Stimulated activated effector memory CD8-positive, alpha-beta T cell treated with anti-CD3 and anti-CD28 coated beads, Interleukin-12 subunit alpha, Interleukin-12 subunit beta, amount 100 ng/mL, for 72 hours (primary cell): ENCODE measurements at places on chromosomes 5 and 9.

- DNase-seq = no peak
These were observed 206.6 kb downstream of the PALM2AKAP2 start for GRCh38 chr9:109986521-109986991.

DNA sequence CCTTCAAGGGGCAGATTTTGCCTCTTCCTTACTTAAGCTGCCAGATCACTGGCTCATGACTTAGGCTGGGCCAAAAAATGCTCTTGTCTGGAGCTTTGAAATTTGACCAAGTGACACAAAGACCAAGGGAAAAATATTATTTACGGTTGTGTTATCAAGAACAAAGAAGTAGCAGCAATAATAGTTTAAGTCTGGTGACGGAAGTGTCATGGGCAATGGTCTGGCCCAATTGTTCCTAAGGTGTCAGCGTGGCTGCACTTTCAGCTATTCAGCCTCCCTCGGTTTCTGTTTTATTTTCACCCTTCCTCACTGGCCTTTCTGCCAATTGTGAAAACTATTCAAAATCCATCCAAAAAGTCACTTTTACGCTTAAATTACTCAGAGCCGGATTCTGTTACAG lies 185.3 kb downstream of the CDH18 start:
- DNase-seq = no peak

GRCh38 chr5:36108758-36109460 lies 42.2 kb upstream of the UGT3A2 start:
- no peak for DNase-seq

- no peak for DNase-seq
These were observed 88.8 kb downstream of the TLE4 start for GRCh38 chr9:79660615-79661014.

GRCh38 chr9:696332-697323 lies 144.9 kb upstream of the DMRT1 start:
- no peak for DNase-seq

GRCh38 chr5:55162666-55163065 lies 2.7 kb downstream of the GPX8 start:
- no peak for DNase-seq

DNA sequence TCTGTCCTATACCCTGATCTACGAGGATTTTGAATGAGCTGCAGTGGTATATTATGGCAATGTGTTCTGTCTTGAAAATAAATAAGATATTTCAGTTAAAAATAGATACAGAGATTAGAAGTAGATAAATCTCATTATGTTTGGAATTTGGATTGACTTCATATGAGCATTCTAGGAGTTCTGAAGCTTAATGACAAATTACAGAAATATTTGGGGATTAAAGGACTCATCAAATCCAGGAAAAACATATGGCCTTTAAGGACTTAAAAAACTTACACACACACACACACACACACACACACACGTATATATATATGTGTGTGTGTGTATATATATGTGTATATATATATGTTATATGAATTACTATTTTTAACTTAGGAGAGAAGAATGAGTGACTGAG lies 446.9 kb upstream of the CD180 start:
- no peak for DNase-seq

DNA sequence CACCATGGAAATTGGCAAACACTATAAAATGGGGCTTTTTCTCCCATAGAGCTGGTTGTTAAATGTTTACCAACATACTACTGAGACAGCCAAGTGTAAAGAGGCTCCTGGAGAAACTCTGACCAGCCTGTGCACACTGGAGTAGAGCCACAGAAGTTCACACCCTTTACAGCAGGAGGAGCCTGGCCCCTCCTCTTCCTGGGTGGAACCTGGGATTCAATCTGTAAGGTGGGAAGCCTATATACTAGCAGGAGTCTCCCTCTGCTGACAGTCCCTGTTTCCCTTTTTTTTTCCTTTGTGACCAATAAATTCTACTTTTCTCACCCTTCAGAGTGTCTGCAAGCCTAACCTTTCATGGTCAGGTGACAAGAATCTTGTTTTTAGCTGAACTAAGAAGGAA lies 10.4 kb upstream of the SLC30A5 start:
- no peak for DNase-seq

- no peak for DNase-seq
These were observed 59.6 kb downstream of the RPS23 start for GRCh38 chr5:82218374-82219156.

GRCh38 chr5:142537938-142538337 lies 148.0 kb downstream of the FGF1 start:
- DNase-seq = no peak

DNA sequence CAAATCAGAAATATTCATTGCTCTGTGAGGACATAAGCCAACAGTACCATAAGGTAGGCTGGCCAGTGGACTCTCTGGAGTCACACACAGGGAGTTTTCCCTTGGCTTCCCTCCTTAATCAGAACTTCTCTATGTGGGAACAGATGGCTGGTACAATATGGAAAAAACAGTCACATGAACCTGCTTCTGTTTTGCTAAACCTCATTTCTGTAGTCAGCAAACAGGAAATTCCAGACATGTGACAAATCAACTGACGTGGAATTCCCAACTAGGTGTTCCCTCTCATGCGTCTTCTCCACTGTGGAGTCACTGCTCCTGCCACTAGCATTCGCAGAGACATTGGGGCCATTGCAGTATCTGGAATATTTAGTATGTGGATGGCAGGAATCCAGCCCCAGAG lies 617.6 kb downstream of the KIF4B start:
- no peak for DNase-seq

DNA sequence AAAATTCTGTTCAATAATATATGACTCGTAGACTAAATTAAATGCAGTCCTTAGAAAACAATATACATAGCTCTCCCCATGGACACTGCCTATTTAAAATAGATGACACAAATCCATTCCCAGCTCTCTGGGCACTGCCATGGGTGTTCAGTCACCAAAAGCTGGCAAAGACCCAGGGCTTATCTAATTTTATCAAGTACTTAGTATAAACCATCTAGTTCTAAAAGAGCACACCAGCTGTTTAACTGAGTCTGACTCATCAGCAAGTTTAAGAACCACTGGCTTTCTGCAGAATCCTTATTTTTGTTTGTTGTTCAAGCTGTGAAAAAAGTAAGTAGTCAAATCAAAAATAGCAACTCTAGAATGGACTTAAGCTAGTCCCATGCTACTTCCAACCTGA lies 107.6 kb downstream of the PLPP1 start:
- DNase-seq = no peak

- no peak for DNase-seq
These were observed 75.1 kb downstream of the MRPS27 start for GRCh38 chr5:72244862-72245371.
